ENCODE measurements at places on chromosomes 2 and 18.

- no peak for DNase-seq
These were observed 47.1 kb upstream of the ZFP36L2 start for GRCh38 chr2:43273529-43273928.

- no peak for DNase-seq
These were observed 203.9 kb downstream of the PRKCE start for GRCh38 chr2:45855374-45855773.

DNA sequence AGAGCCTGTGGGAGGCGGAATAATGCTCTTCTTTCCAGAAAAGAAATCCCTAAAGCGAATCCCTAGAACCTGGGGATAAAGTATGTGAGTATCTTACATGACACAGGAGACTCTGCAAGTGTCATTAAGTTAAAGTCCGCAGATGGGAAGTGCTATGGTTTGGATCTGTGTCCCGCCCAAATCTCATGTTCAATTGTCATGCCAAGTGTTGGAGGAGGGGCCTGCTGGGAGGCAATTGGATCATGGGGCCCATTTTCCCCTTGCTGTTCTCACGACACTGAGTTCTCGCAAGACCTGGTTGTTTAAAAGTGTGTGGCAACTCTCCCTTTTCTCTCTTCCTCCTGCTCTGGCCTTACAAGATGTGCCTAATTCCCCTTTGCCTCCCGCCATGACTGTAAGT, 207.8 kb downstream of the MYT1L start:
- no peak for DNase-seq

DNA sequence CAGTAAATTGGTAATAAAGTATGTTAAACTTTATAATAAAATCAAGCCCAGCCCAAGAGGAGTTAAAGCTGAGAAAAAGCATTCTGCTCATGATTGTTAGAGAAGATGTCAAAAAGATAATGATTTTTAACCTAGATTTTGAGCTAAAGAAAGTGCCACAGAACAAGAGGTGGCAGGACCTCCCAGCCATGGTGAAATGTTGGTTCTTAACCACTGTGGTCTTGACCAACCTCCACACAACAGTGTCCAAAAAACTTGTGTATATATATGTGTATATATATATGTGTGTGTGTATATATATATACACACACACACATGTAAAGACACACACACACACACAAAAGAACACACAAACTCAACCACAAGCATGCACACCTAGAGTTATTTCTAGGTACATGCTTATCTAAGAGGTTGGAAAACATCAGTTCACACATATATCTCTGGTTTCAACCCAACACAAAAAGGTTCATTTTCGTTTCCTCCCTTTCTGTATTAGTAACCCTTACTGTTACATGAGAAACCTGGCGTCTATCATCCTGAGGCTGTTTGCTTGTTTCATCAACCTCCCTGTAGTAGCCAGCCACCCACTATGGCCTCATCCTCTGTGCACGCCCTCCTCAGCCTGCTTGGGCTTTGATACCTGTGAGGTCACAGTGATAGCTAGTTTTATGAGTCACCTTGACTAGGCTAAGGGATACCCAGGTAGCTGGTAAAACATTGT, 631.8 kb upstream of the ID2 start:
- DNase-seq: no peak

DNA sequence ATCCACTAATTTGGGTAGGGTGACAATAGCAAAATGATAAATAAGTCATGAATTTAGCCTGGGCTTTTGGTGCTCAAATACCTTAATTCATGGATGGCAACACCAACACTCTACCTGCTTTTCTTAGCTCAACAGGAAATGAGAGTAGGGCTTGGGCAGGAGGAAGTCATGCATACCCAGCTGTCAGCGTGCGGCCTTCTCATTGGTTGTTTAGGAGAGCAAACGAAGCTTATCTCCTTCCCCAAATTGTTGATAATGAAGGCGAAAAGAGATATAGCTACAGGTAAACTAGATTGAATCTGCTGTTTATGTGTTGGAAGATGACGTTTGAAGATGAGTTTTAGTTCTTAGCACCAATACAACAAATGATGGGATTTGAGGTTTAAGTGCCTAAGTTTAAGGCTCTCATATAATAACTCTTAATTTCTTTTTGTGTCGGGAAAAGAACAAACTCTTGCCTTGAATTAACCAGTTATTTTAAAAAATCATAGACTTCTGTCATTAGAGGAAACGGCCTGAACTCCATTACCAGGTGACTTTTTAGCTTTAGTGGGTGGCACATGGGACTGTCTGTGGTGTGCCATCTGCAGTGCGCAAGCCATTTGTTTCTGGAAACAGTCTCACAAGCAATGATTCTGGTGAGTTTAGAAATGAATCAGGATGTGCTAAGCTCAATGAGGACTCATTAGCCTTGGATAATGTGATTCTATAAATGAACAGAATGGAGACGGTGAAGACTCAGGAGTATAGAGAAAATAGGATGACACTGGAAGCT, 19.8 kb downstream of the MAP4K4 start:
- peak; percentile 27 for DNase-seq

- no peak for DNase-seq
These were observed 4.6 kb downstream of the TGIF1 start for GRCh38 chr18:3454365-3455089.

GRCh38 chr2:226267516-226268289, 531.9 kb downstream of the IRS1 start:
- DNase-seq: no peak

GRCh38 chr2:14255135-14255820, 377.2 kb upstream of the LRATD1 start:
- no peak for DNase-seq

- DNase-seq: no peak
These were observed 20.8 kb downstream of the DOK1 start for GRCh38 chr2:74575320-74575719.

- DNase-seq: no peak
These were observed 145.0 kb downstream of the NEDD4L start for GRCh38 chr18:58188996-58189395.

GRCh38 chr2:43190311-43191052, 35.9 kb downstream of the ZFP36L2 start:
- DNase-seq: no peak

DNA sequence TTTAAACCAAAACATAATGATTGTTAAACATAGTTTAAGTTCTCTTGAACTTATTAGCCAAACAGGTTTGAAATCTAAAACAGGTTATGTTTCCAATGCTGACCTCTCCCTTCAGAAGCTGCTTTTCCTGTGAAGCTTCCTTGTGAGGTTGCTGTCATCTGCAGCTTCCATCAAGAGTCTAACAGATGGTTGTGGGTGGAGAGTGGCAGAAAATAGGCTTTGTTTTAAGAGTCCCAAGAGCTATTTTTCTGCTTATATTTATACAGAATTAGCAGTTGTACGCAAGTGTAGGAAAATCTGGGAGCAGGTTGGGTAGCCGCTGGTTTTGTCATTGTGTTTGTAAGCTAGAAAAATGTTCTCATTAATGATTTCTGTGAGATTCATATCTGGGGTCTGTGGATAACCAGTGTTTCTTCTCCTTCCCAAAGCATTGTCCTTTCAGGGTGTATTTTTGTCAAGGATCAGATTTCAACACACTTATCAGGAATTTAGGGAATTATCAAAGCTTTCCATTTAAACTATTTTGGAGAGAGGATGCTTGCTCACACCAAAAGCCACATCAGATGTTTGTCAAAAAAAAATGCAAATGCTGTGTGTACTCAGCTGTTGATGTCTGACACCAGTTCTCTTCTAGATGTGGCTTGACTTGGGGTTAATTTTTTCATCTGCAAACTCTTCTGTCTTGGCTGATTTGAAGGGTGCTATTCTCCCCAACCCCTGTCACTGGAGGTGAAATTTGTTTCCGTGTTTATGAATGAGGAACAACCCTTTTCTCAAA, 78.1 kb upstream of the KIF5C start:
- no peak for DNase-seq

DNA sequence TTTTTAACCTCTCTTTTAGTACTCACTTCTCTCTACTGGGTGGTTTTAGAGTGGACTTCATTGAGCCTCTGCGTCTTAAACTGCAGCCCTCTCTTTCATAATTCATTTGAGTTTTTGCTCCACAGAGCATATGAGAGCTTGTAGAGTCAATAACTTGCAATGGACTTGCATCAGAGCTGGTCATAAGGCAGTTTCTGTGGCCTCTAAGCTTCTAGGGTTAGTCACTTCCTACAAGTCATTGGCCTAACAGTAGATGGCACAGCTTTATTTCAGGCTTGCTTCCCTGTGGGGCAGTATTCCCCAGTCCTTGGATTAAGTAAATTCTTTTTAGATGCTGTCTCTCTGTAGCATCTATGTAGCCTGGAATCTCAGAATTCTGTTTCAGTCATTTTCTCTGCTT, 1435.7 kb downstream of the LRP1B start:
- no peak for DNase-seq

GRCh38 chr2:162277381-162277780, 34.1 kb upstream of the FAP start:
- no peak for DNase-seq

DNA sequence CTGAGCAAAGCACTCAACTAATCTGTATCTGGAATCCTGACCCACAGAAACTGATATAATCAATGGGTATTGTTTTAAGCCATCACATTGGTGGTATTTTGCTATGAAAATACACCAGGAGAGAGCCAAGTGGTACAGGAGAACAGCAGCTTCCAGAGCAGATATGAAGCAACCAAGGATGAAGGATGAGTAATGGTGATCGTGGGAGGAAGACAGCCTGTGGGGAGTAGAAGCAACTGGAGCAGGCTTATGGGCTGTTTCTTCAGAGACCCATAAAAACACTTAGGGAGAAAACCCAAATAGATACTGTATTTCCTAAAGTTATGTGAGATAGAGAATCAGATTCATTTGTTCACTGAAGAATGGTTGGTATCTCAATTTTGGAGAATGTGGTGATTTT, 330.8 kb downstream of the NUP35 start:
- DNase-seq: no peak

DNA sequence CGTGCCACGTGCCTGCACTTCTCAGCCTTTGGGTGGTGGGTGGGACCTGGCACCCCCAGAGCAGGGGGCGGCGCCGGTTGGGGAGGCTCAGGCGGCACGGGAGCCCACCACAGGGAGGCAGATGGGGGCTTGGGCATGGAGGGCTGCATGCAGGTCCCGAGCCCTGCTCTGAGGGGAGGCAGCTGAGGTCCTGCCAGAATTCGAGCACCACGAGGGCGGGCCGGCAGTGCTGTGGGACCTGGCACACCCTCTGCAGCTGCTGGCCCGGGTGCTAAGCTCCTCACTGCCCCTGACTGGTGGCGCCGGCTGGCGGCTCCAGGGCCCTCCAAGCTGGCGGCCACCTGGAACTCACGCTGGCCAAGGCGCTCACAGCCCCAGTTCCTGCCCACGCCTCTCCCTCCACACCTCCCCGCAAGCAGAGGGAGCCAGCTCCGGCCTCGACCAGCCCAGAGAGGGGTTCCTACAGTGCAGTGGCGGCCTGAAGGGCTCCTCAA, 1176.8 kb upstream of the GYPC start:
- no peak for DNase-seq

DNA sequence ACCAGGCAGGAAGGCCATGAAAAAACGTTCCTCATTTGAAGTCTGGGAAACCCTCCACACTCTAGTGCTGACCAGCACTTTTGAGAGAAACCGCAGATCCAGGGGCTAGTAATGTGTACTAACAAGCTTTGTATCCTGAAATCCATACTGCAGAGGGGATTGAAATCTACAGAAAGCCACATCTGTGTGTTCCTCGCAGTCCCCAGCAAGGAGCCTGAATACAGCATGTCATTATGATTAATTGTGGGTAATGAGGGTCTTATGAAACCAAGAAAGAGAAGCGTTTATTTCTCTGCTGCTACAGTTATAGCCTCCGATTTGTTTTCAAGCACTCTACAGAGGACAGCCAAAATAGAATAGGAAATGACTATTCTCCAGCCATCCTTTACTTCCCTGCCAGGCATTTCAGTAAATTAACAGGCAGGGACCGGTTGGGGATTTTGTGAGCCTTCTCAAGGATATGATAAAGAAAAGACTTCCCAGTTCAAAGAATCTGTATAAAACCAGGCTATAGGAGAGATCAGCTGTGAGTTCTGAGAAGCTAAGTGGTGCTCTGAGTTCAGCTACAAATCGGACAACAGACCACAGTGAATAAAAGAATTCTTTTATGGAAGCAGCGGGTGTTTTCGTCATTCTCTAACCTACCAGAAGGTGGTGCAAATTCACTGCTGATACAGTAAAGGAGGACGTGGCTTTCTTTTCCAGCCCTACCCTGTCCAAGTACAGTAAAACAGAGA, 133.4 kb downstream of the INSIG2 start:
- no peak for DNase-seq

- no peak for DNase-seq
These were observed 620.0 kb upstream of the SLC39A10 start for GRCh38 chr2:195037045-195037444.

- no peak for DNase-seq
These were observed 81.5 kb downstream of the CD226 start for GRCh38 chr18:69866212-69866611.

- no peak for DNase-seq
These were observed 450.4 kb upstream of the TCF4 start for GRCh38 chr18:56038171-56039030.

GRCh38 chr2:236175548-236176150, 7.5 kb upstream of the GBX2 start:
- no peak for DNase-seq

DNA sequence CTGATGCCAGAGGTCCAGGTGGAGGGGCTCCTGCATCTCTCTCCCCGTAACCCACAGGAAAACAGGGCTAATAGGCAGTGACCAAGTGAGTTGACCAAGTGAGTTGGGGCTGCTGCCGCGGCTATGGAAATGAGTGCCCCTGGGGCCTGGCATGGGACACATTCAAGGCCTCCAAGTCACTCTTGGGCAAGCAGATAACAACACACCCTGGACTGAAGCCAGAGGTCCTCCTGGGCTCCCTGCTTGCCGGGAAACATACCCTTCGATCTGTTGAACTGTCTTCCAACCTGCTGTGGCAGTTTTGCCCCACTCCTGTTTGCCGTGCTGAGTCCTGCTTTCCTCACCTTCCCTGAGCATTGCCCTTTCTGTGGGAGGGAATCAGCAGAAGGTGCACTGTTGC, 89.2 kb downstream of the LIPG start:
- no peak for DNase-seq

GRCh38 chr2:159045545-159046454, 77.4 kb downstream of the TANC1 start:
- DNase-seq: no peak

- no peak for DNase-seq
These were observed 764.9 kb downstream of the DSC3 start for GRCh38 chr18:30277676-30278075.

Data from stimulated activated CD8-positive, alpha-beta memory T cell treated with anti-CD3 and anti-CD28 coated beads, Interleukin-2, amount 100 ng/mL, for 1 hour (primary cell).